ENCODE measurements at places on chromosomes 12 and 14. TPM values are rescaled to one million over a fixed set of nuclear protein-coding genes. Genes with fewer than 3 reads are reported as not detected.

STRN3 gene
- 24.1 TPM for total RNA-seq

CCDC184 gene
- total RNA-seq: 0.57 TPM

GUCY2C gene
- total RNA-seq: not detected

VRTN gene
- total RNA-seq: not detected

PDZRN4 gene
- total RNA-seq: not detected

KRT83 gene
- total RNA-seq: not detected

LRRC43 gene
- not detected for total RNA-seq

SOAT2 gene
- 9.8 TPM for total RNA-seq

CIDEB gene
- total RNA-seq: 34.8 TPM

KCNMB4 gene
- 1.4 TPM for total RNA-seq

SERPINA5 gene
- not detected for total RNA-seq

TUNAR gene
- not detected for total RNA-seq

CCDC177 gene
- total RNA-seq: not detected

DNA sequence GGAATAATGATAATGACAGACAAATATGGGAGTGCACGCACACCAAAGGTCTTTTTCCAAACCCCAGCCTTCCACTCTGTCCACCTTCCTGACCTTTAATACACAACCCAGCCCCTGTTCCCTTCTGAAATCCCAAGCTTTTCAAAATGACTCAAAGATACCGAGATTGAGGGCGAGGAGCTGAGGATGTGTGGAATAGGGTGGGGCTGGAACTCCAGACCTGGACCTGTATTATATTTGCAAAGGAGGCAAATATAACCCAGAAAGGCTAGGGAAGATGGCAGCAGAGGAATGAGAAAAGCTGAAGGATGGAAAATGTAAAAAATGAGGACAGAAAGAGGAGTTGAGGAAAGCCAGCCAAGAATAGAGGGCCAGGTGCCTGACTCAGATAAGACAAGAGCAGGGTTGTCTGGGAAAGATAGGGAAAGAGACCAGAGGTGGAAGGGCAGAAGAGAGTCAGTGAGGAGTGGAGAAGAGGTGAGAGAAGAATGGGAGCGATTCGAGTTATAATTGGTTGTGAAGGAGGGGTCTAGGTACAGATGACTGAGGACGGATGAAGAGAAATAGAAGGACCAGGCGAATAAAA is 1.0 kb upstream of the PTMS start:
- no peak for DNase-seq
- peaks cover 4% of the 10 kb centered on the region for H3K36me3 ChIP-seq
- peaks cover 33% of the 10 kb centered on the region for H3K4me1 ChIP-seq

GRCh38 chr14:93219103-93219726 is 12.2 kb downstream of the UBR7 start:
- H3K27me3 ChIP-seq: no peaks in the 10 kb centered on the region
- DNase-seq: no peak
- H3K27ac ChIP-seq: no peak overlapping the region
- no peak overlapping the region for H3K4me3 ChIP-seq

GRCh38 chr12:122227341-122227740 is 1.5 kb upstream of the DIABLO start:
- H3K4me1 ChIP-seq: peaks cover 32% of the 10 kb centered on the region
- H3K36me3 ChIP-seq: peaks cover 5% of the 10 kb centered on the region
- peak overlapping the region; percentile 82 for H3K4me3 ChIP-seq

DNA sequence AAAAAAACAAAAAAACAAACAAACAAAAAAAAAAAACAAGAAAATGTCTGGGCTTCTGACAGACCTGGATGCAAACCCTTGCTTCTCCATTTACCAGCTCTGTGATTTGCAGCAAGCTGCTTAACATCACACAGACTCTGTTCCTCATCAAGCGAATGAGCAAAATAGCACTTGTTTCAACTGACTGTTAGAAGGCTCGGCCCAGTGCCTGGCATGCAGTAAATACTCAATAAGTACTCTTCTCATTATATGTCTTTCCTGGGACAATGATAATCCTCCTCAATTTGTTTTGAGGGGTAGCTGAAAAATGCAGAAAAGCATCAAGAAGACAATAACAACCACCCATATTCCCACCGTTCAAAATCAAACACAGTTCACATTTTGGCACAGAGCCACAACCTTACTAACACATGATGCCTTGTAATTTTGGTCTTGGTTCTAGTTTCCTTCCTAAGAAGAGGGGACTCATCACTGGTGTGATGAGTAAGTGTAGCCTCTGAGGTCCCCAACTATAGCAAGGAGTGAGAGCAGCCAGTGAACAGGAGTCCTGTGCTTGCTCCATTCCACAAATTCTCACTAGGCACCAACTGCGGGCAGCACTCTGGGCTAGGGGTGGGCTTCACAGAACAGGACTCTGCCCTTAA is 60.4 kb downstream of the TTC7B start:
- peaks cover 24% of the 10 kb centered on the region for H3K27me3 ChIP-seq
- no peaks in the 10 kb centered on the region for H3K36me3 ChIP-seq
- DNase-seq: no peak
- no peak overlapping the region for H3K27ac ChIP-seq

DNA sequence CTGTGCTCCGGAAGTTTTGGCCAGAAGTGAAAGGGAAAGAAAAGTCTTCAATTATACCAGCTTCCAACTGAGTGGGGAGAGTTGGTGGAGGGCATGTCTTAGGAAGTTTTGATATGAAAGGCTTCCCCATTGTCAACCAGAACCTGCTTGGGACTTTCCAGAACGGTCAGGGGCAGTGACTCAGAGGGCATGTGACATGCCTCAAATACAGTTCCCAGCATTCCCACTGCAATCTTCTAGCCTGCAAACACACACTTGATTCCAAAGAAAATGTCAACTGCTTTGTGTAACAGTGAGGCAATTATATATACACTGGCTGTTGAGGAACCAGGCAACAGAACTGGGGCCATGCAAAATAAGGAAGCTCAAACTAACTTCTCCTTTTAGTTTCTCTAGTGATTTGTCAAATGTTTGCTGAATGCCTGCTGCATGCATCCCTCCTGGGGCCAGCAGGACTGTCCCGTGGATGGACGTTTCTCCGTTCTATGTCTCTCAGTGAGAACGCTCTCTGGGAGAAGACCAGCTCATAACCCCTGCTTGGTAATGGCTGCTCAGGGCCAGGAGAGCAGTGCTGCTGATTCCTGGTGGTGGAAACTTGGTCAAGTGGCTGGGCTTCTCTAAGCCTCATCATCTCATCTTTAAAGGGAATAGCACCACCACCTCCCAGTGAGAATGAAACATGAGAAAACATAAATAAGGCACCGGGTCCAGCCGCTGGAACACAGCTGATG is 18.3 kb downstream of the SLC25A47 start:
- peaks cover 40% of the 10 kb centered on the region for H3K36me3 ChIP-seq
- H3K4me3 ChIP-seq: no peak overlapping the region
- H3K4me1 ChIP-seq: peaks cover 8% of the 10 kb centered on the region
- DNase-seq: peak; percentile 11

GRCh38 chr12:11838403-11838802 is 188.9 kb downstream of the ETV6 start:
- no peak overlapping the region for H3K4me3 ChIP-seq
- no peaks in the 10 kb centered on the region for H3K27me3 ChIP-seq

DNA sequence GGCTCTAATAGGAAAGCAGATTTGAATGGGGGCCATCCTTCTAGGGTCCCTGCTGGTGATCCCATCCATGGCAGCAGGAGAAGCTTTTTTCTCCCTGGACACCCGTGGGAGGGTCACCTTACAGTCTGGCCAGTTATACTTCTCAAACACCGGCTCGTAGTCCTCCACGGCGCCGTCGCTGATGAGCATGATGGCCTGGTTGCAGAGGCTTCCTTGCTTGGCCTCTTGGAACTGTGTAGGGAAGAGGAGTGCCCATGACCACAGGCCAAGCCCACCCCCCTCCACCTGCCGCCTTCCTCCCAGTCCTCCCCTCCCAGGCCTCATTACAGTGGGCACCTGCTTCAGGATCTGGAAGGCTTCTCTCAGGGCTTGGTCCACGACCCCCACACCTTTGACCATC is 33.8 kb downstream of the CACNA2D4 start:
- H3K4me1 ChIP-seq: no peaks in the 10 kb centered on the region
- peaks cover 2% of the 10 kb centered on the region for H3K27me3 ChIP-seq
- no peak overlapping the region for H3K27ac ChIP-seq

DNA sequence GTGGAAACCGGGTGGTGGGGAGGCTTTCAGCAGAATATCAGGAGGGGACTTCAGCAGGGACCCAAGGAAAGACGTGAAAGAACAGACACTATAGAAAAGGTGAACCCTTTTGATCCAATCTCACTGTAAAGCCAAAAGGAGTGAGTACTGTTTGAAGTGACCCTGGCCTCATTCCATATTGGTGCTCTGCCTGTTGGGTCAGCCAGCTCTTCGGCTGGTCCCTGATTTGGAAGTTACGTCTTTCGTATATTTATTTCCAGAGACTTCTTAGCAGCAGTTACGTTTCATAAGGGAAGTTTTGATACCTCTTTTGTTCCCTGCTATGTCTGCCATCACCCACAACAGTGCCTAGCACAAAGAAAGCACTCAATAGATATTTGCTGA is 21.9 kb downstream of the WNT5B start:
- no peak for DNase-seq
- no peaks in the 10 kb centered on the region for H3K36me3 ChIP-seq
- peaks cover 11% of the 10 kb centered on the region for H3K4me1 ChIP-seq

DNA sequence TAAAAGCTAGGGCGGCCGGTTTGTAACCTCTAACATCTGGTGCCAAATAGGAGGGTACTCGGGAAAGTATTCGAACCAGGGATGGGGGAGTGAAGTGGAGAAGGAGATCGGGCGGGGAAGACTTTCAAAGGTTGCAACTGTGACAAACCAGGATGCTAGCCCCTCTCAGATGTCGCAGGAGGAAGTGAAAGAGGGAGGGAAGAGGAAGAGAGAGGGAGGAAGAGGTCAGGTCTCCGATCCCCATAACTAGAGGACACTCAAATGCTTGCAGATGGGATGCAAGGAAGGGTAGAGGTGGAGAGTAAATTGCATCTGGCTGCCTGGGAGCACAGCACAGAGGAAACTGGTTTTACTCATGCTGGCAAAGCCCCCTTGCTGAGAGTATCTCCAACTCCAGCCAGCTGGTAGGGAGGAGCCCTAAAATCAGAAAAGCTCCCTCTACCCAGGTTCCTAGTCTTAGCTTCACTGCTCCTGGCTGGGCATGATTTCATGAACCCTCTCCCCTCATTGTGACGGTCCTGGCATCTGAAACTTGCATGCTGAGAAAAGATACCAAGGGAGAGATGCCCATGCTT is 696.7 kb upstream of the TBX3 start:
- peaks cover 7% of the 10 kb centered on the region for H3K27me3 ChIP-seq
- H3K4me1 ChIP-seq: peaks cover 2% of the 10 kb centered on the region
- no peak overlapping the region for H3K4me3 ChIP-seq
- DNase-seq: no peak

- no peak overlapping the region for H3K27ac ChIP-seq
- H3K4me1 ChIP-seq: no peaks in the 10 kb centered on the region
- no peak overlapping the region for H3K4me3 ChIP-seq
- peaks cover 3% of the 10 kb centered on the region for H3K27me3 ChIP-seq
Measured at GRCh38 chr12:58301730-58302122, 360.4 kb downstream of the ATP23 start.

- H3K27me3 ChIP-seq: no peaks in the 10 kb centered on the region
- no peak overlapping the region for H3K27ac ChIP-seq
- H3K4me1 ChIP-seq: no peaks in the 10 kb centered on the region
- no peak for DNase-seq
- no peaks in the 10 kb centered on the region for H3K36me3 ChIP-seq
- no peak overlapping the region for H3K4me3 ChIP-seq
Measured at GRCh38 chr14:95663226-95663797, 22.9 kb upstream of the TCL1B start.

GRCh38 chr12:128387811-128388422 is 120.9 kb downstream of the TMEM132C start:
- peak; percentile 38 for DNase-seq
- H3K36me3 ChIP-seq: no peaks in the 10 kb centered on the region
- no peak overlapping the region for H3K4me3 ChIP-seq
- H3K27ac ChIP-seq: no peak overlapping the region

DNA sequence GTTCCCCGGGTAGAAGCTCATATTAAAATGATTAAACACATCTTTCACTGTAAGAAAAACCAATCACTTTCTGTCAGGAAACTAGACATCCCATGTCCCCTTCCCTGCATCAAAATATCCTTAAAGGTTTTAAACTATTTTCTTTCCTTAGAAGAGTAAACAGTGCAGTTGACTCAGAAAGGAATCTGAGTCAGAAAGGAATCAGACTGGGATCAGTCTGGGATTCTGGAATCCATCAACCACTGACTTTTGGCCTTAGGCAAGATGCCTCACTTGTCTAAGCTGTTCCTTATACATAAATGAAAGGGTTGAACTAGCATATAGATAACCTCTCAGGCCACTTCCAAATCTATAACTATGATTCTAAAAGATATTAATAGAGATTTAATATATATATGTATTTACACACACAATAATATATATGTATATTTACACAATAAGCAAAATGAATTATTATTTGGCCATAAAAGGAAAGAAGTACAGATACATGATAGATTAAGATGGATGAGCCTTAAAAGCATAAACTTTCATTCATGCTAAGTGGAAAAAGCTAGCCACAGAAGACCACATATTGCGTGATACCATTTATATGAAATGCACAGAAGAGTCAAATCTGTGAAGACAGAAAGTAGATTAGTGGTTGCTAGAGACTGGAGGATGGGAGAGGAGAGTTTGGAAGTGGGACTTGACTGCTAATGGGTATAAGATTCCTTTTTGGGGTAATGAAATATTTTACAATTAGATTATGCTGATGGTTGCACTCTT is 114.4 kb downstream of the SLC38A1 start:
- no peak overlapping the region for H3K4me3 ChIP-seq
- peaks cover 16% of the 10 kb centered on the region for H3K4me1 ChIP-seq
- H3K27ac ChIP-seq: no peak overlapping the region
- DNase-seq: no peak
- H3K36me3 ChIP-seq: peaks cover 12% of the 10 kb centered on the region
- H3K27me3 ChIP-seq: no peaks in the 10 kb centered on the region

DNA sequence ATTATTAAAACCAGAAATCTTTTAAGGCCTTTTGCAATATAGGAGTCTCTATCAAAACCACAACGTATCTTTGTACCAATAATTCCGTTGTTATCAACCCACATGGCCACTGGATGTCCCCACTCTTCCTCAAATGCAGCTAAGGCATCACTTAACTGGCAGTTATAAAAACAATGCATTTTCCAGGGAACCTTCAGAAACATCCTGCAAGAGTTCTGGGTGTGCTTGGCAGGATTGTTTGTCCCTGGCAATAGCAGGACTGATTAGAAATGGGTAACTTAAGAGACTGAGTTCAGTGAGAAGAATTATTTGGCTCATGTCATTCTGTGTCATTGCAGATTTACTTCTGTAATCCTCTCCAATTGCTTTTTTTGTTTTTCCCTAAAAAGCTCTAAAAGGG is 112.0 kb downstream of the SLC15A5 start:
- no peaks in the 10 kb centered on the region for H3K36me3 ChIP-seq
- H3K27ac ChIP-seq: no peak overlapping the region
- H3K27me3 ChIP-seq: no peaks in the 10 kb centered on the region
- no peak overlapping the region for H3K4me3 ChIP-seq

GRCh38 chr14:50334211-50334610 is 22.1 kb downstream of the DMAC2L start:
- no peak overlapping the region for H3K27ac ChIP-seq
- H3K36me3 ChIP-seq: peaks cover 8% of the 10 kb centered on the region
- peaks cover 11% of the 10 kb centered on the region for H3K4me1 ChIP-seq
- DNase-seq: no peak
- H3K27me3 ChIP-seq: no peaks in the 10 kb centered on the region

- DNase-seq: peak; percentile 62
- peak within 1 kb of the TSS; percentile 75 for H3K27ac ChIP-seq
- H3K4me3 ChIP-seq: peak within 1 kb of the TSS; percentile 74
- H3K4me1 ChIP-seq: peaks cover 10% of the 10 kb centered on the region
Measured at GRCh38 chr12:57611108-57611826, at the start of gene ARHGEF25. Gene ARHGEF25, plus strand, starts transcription at chr12:57611435. Its CDS starts 460 bp downstream, at chr12:57611895.

Data from activated naive CD8-positive, alpha-beta T cell treated with anti-CD3 and anti-CD28 coated beads, Interleukin-2, amount 10 ng/mL, durations not matched to agents 7 days and 5 days (primary cell).